Pulmonary artery endothelial cell (primary cell): ENCODE measurements at places on chromosomes 2 and 18.

GRCh38 chr18:49494660-49495059, 7.6 kb upstream of the C18orf32 start:
- no peak for DNase-seq

GRCh38 chr2:238424313-238424700, 2.4 kb upstream of the ASB1 start:
- DNase-seq, result no peak

GRCh38 chr18:78816916-78817315, 162.7 kb upstream of the SALL3 start:
- no peak for DNase-seq

GRCh38 chr2:33933203-33933602, 334.1 kb upstream of the FAM98A start:
- DNase-seq, result no peak

- no peak for DNase-seq
These were observed 17.5 kb upstream of the FAHD2A start for GRCh38 chr2:95384854-95385569.

DNA sequence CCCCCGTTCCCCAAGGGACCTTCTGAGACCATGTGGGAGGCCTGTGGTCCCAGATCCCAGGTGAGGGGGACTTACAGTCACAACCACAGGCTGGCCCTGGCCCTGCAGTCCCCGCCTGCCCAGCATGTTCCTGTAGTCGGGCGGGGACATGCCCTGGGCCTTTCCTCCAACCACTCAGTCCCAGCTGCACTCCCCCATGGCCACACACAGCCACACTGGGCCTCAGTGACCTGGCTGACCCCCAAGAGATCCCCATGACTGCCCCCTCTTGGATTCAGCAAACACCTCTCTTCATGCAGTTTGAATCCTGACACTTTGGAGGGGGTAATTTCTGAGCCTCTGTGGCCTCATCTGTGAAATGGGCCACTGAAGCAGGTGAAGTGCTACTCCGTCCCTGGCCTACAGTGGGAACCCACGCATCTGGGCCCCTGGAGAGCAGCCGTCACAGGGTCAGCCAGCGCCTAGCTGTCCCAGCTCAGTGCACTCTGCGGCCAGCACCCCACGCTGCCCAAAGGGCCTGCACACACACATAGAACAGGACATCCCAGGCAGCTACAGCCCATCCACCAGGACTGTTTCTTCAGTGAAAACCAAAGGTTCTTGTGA, 12.7 kb upstream of the ARHGEF4 start:
- no peak for DNase-seq

- no peak for DNase-seq
These were observed 70.4 kb upstream of the CDH19 start for GRCh38 chr18:66674286-66674685.

GRCh38 chr18:21177822-21178221, 64.2 kb upstream of the GREB1L start:
- DNase-seq, result no peak

- no peak for DNase-seq
These were observed 1.2 kb downstream of the GYPC start for GRCh38 chr2:126657148-126657635.

DNA sequence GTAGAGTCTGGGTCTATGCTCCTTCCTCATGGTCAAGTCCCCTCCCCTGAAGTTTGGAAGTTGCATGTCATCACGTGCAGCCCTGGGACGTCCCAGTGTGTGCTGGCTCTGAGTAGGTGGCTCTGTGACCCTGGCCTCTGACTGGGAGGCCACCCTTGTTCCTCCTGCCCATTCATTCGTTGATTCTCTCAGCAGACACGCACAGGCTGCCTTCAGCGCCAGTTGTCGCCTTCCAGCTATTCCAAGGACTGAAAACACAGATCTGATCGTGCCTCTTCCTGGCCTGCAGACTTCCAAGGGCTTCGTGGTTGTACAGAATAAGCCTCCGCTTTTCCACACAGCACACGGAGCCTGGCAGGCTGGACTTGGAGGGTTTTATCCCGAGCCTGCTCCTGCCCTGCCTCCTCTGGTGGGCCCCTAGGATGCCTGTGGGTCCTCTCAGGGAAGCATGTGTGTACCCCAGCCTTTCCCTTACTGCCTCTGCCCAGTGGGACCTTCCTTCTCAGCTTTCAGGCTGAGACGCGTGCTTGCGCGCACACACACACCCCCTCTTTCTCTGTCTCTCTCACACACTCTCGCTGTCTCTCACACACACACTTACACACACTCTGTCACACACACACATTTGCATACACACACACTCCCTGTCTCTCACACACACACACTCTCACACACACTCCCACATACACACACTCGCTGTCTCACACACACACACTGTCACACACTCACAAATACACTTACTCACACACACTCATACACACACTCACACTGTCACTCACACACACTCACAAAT, 17.7 kb downstream of the SH3BP4 start:
- no peak for DNase-seq

- DNase-seq, result no peak
These were observed 18.8 kb upstream of the EPHA4 start for GRCh38 chr2:221590861-221591365.

DNA sequence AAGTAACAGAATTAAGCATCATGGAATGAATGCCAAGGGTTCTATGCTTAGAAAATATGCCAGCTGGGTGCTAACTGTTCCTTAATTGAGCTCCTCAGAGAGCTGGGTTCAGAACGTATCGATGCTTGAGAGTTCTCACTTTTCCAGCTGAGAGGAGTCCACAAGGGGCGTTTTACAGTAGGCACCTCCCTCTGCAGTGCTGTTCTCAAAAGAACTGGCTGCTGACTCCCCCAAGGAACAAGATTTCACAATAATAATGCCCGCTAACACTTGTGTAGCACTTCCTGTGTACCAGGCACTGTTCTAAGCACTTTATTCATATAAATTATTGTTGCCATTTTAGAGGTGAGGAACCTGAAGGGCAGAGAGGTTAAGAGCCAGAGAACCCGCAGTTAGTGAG, 18.1 kb upstream of the TMEM237 start:
- DNase-seq, result no peak

DNA sequence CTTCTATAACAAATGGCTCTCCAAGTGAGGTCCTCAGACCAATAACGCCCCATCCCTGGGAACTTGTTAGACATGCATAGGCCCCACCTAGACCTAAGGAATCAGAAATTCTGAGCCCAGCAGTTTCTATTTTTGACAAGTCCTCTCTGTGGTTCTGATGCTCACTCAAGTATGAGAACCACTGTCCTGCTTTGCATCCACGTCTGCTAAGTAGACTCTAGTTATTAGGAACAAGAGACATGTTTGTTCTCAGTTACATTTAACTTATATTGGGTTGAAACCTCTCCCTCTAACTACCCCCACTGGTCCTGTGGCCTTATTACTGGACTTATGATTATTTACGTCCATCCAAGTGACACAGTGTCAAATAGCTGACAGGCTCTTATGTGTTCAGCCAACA, 70.3 kb downstream of the TMEM17 start:
- no peak for DNase-seq

- no peak for DNase-seq
These were observed 170.7 kb downstream of the CTIF start for GRCh38 chr18:48709371-48710062.

- no peak for DNase-seq
These were observed 32.1 kb upstream of the NCKAP5 start for GRCh38 chr2:133600266-133600928.

DNA sequence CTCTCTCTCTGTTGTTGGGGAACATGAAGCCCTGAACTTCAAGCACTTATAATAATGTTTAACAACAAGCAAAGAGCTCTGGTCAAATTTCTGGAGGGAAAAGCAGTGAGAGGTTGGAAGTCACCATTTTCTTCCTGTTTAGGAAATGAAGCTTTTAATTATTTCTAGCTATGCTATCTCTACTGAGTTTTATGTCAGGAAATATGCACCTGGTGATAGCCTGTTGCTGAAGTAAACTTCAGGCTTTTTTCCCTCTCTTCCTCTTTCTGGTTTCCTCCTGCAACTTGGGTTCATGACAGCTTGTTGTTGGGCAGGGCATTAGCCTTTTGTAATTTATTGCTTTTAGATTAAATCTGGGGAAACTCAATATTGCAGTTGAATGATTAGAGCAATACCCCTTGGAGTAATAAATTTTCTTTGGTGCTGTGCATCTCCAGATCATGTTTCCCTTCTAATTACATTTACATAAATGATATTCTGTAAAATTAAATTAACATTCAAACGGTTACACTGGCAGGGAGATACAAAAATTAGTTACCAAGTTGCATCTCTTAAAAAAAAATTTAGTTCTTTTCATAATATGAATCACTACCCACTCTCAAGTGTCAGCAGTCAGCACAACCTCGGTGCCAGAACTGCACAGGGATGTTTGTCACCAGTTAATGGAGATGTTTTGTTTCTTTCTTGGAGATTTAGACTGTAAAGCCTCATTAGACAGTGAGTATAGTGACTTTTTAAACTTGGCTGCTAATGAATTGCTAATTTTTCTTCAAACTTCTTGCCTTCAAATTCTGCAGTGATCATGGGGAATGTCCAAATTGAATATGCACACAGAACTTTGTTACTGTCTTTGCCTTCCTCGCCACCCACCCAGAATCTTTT, 466.6 kb upstream of the ETAA1 start:
- DNase-seq, result no peak

GRCh38 chr2:240326246-240326645, 109.2 kb upstream of the GPC1 start:
- DNase-seq, result no peak

GRCh38 chr2:135800513-135801460, 36.2 kb downstream of the LCT start:
- no peak for DNase-seq

DNA sequence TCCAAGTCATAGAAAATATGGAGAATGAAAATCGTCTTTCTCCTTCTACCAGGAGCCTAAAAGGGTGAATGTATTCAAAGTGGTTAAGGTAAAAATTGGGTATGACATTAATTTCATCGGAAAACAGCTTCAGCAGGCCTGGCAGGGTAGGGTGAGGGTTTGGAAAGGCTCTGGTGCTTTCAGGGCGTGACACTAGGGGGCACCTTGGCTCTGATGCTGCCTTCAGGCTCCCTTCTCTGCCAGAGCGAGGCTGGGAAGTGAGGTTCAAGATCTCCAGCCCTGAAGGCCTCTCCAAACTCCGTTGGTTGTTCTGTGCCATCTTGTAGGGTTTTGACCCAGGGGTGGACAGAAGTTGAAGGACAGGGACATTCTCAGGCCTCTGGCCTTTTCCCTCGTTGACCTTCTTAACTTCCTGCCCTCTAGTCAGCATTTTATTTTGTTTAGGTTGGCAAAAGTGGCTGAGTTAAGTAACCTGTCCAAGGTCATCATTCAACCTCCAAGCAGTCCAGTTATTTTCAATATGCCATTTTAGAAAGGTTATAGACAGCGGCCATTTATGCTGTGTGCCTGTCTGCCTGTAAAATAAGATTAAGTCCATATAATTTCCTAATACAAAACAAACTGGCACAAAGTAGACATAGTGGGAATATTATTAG, 40.3 kb downstream of the EML6 start:
- DNase-seq, result no peak

GRCh38 chr2:161722547-161723503, 98.6 kb downstream of the SLC4A10 start:
- no peak for DNase-seq

- DNase-seq, result no peak
These were observed 13.8 kb downstream of the DNAJC10 start for GRCh38 chr2:182729710-182730339.

GRCh38 chr18:46642561-46642960, 14.5 kb downstream of the LOXHD1 start:
- no peak for DNase-seq

DNA sequence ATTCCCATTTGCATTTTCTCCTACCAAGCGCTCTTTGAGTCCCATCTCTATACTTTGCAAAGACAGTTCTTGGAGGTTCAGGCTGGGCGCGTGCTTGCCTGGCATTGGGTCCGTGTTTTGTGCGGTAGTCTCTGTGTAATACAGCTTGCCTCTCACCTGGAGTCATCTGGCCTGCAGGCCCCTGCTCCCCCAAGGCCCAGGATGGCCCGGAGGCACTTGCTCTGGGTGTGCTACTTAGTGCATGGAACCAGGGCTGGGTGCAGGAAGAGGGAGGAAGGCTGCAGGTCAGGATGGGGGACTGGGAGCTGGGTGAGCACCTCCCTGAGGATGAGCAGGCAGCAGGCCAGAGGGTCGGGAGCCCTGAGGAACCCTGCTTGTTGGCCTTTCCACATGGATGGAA, 220.9 kb downstream of the LDLRAD4 start:
- no peak for DNase-seq

- DNase-seq, result no peak
These were observed 353.9 kb downstream of the PID1 start for GRCh38 chr2:228917220-228917619.

DNA sequence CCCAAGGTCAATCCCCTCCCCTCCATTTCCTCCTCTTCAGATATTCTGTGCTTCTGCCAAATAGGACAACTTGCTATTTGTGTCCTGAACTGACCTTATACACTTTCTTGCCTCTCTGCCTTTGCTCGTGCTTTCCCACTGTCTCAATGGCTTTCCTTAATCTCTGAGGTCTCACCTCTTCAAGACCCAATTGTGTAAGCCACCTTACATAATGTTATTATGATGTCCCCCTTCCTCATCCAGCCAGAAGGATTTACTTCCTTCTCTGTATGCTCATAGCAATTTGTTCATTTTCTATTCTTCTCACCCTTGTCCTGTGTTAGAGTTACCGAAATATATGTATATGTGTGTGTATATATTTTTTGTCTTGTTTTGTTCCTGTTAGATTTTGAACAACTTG, 26.9 kb upstream of the DARS1 start:
- DNase-seq, result no peak

DNA sequence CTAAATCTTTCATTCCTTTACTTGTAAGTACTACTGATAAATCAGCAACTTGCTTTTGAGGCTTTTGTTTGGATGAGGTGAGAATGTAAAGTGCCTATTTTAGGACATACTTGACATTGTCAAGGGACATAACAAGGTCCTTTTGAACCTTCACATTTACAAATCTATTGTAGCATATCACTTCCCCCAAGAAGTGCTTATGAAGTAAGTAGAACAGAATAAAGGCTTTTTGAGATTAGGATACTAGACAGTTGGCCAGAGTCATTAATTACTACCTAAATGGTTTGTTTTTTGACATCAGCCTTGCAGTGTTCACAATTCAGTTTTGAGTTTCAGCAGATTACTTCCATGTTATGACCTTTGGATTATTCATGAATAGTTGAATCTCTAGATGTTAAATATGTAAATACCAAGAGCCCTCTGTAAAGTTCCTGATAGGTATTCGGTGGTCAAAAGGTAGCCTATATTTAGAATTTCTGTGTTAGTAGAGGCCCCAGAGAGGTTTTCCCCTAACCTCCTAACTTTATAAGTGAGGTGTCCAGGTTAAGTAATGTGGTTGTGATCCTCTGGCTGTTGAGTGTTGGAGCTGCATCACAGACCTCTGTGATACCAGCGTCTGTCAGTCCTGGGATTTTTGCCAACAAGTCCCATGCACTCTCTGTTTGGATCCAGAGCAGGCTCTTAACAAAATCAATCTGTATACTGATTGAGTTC, 67.2 kb downstream of the LCLAT1 start:
- no peak for DNase-seq

GRCh38 chr2:69086466-69086865, 73.5 kb downstream of the ANTXR1 start:
- DNase-seq, result no peak
